ENCODE measurements at places on chromosomes 16 and 17.

DNA sequence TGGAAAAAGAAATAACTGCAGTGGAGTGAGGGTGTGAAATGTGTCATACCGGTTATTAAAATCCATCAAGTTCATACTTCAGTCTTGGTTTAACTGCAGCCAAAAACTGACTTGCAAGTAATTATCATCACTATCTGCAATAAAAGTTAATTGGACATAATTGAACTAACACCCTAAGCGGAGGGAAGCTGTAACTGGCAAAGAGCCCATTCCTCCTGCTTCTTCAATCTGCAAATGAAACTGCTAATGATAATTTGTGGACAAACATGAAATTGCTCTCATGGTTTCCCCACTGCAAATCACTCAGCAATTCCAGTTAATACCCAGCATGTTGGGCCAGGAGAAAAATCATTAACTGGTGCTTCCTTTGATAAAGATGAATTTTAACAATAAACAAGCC lies 46.5 kb downstream of the FAM222B start:
- no peak for DNase-seq

GRCh38 chr16:88638323-88639230 lies at the start of gene IL17C:
Gene IL17C (plus strand): TSS chr16:88638572. CDS start chr16:88638642, 70 bp downstream.
- DNase-seq: peak; percentile 88

GRCh38 chr17:54967621-54968261 lies 713 bp downstream of the COX11 start:
- DNase-seq: no peak

GRCh38 chr16:51756447-51757123 lies 605.5 kb upstream of the SALL1 start:
- DNase-seq: peak; percentile 5

DNA sequence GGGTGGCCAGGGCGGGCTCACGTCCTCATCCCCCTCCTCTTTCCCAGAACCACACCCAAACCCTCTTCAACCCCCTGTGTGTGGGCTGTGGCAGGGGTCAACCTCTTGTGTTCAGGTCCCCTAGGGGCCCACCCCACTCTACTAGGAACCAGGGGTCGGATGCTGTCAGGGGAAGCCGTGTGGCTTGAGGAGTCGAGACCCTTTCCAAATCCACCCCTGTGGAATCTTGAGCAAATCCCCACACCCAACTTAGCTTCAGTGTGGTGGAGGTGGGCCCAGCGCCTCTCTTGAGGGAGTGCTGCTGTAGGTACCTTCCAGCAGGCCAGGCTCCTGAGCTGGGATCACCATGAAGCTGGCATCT lies 121.5 kb downstream of the MRM1 start:
- DNase-seq: no peak

GRCh38 chr17:34703533-34703932 lies 124.2 kb downstream of the TMEM132E start:
- no peak for DNase-seq

GRCh38 chr17:17104494-17104893 lies 62.2 kb downstream of the MPRIP start:
- DNase-seq: no peak

- DNase-seq: no peak
Observed at GRCh38 chr16:27245276-27246172, 23.0 kb downstream of the NSMCE1 start.

DNA sequence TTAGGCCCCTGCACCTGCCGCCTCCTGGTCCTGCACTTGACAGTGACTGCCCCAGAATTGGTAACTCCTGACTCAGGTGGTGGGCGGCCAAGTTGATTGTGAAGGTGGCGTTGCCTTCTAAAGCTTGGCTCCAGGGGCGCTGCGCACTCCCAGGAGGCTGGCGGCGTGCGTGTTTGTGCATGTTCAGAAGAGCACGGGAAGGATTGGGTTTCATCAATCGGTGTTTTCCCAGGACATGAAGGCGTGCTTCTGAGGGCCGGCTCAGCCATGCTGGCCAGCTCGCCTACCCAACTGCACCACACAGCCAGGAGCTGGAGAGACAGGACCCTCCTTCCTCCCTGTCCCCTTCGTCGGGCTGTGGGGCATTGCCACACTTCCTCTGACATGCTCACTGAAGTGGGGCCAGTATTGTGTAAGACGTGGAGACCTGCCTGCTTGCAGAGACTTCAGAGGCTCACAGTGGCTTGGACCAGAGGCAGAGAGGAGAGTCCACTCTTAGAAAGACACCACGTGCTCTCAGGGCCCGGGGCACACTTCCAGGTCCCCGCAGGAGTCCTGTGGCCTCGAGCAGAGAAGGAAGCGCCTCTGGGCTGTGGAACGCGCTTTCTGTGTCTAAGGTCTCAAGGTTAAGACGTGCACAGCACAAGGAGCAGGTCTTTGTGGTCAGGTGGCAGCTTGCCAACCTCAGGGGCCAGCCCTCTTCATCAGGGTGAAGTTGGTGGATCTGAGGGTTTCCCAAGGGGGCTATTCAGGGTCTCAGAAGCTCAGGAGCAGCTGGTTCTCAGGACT lies 2.8 kb downstream of the RAB40C start:
- DNase-seq: peak; percentile 84

DNA sequence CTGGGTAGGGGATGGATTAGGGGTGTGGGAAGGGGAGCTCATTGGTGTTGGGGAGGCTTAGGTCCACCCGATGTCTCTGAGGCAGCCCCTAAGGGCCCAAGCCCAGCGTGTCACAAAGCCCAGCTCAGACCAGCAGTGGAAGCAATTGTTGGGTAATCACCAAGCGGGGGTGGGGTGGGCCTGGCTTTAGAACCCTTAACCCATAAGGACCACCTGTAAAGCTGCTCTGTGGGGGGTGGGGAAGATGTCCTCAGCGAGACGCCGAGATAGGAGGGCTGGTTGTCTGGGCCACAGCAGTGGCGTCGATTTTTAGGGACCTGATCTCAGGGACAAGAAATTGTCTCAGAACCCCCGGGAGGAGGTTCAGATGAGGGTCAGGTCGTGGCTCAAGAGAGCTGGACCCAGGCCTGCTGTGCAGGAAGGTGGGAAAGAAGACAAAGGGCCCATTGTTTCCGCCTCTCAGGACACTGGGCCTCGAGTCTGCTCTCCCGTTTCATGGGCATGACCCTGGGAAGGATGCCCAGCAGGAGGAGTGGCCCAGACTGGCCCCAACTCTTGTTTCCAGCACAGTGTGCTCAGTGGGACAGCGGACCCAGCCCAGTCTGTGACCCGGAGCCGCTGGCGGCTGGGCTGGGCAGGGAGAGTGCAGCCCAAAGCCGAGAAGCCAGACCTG lies 15.9 kb downstream of the ST6GALNAC2 start:
- no peak for DNase-seq

DNA sequence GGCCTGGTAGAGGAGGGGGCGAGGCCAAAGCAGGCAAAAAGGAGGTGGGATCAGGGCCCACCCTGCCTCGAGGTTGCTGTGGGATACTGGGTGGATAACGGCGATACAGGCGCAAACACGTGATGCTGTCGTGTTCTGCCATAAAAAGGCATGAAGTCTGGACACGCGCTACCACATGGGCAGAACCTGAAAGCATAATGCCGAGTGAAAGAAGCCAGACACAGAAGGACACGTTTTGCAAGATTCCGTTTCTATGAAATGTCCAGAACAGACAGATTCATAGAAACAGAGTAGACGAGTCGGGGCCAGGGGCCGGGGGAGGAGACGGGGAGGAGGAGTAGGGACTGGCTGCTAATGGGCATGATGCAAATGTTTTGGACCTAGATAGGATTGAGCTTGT lies 43.5 kb downstream of the ZDHHC7 start:
- DNase-seq: no peak

DNA sequence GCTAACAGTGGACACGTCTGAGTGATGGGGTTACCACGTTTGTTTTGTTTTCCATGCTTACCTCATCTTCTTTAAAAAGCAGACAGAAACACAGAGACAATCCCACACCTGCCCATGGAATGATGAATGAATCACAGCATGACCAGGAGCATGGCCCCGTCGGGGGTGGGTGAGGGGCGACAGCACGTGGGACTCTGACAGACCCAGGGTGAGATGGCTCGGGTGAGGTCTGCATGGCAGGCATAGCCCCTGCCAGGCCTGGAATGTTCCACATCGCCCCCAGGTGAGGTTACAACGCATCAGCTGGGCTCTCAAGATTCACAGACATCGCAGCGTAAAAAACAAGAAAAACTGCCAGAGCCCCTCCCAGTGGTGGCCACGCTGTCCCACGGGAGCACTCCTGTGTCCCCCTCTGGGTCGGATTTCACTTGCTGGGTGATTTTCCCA lies 18.1 kb downstream of the SLC7A5 start:
- no peak for DNase-seq

- DNase-seq: no peak
Observed at GRCh38 chr17:31570951-31571892, 179.7 kb downstream of the RAB11FIP4 start.

DNA sequence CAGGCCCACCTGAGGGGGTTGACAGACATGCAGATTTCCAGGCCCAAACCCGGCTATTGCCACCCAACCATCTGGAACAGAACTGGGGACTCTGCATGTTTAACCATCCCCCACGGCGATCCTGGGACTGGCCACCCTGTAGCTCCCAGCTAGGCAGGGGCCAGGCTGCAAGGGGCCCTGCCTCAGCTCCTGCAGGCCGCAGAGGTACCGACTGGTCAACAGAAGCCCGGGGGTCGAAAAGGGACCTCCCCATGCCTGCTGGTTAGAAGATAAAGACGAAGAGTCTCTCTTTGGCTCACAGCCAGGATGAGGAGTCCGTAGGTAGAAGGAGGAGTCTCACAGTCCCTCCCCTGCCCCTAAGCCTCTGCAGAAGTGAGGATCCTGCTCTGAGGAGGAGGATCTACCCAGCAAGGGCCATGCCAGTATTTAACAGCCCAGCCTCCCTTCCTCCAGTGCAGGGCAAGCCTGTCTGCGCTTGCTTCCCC lies 223.4 kb upstream of the TNRC6C start:
- peak; percentile 78 for DNase-seq

GRCh38 chr17:44754276-44754675 lies 4.5 kb upstream of the ADAM11 start:
- no peak for DNase-seq

GRCh38 chr17:65064452-65065019 lies 8.0 kb upstream of the GNA13 start:
- DNase-seq: no peak

- no peak for DNase-seq
Observed at GRCh38 chr17:19343671-19344151, 18.8 kb downstream of the B9D1 start.

GRCh38 chr17:17745476-17746455 lies 64.5 kb downstream of the RAI1 start:
- DNase-seq: no peak

- DNase-seq: peak; percentile 74
Observed at GRCh38 chr16:78134944-78135619, 35.6 kb downstream of the WWOX start.

GRCh38 chr17:37392024-37392590 lies 14.5 kb downstream of the ACACA start:
- DNase-seq: no peak

- DNase-seq: peak; percentile 76
Observed at GRCh38 chr17:77356109-77356689, 215.4 kb downstream of the SEC14L1 start.

- DNase-seq: no peak
Observed at GRCh38 chr17:44918006-44918405, 2.7 kb upstream of the GFAP start.

GRCh38 chr17:27489045-27489715 lies 32.9 kb downstream of the KSR1 start:
- no peak for DNase-seq

- DNase-seq: peak; percentile 91
Observed at GRCh38 chr17:38598536-38598935, 7.2 kb downstream of the SRCIN1 start.

- no peak for DNase-seq
Observed at GRCh38 chr16:30669903-30670824, 11.9 kb downstream of the FBRS start.

- no peak for DNase-seq
Observed at GRCh38 chr17:57121308-57122042, 36.4 kb downstream of the AKAP1 start.

GRCh38 chr17:50687200-50688066 lies 20.3 kb downstream of the ANKRD40 start:
- DNase-seq: no peak

- no peak for DNase-seq
Observed at GRCh38 chr17:46042925-46043324, 43.9 kb downstream of the STH start.

DNA sequence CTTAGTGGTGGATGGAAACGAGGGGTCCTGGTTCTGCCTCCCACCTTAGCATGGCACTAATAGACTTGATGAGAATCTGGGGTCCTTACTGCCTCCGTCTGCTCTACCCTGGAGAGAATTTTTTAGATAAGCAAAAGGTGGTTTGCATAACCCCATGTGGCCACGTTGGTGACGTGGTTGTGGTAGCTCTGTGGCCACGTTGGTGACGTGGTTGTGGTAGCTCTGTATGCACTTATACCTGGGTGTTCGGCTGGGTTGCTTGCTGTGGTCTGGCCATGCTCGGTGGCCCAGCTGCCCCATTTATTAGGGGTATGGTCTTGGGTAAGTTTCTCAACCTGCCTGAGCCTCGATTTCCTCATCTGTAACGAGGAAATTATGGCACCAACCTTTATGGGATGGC lies 13.0 kb downstream of the SPIRE2 start:
- DNase-seq: no peak
